ENCODE measurements at places on chromosomes 11 and 22.

DNA sequence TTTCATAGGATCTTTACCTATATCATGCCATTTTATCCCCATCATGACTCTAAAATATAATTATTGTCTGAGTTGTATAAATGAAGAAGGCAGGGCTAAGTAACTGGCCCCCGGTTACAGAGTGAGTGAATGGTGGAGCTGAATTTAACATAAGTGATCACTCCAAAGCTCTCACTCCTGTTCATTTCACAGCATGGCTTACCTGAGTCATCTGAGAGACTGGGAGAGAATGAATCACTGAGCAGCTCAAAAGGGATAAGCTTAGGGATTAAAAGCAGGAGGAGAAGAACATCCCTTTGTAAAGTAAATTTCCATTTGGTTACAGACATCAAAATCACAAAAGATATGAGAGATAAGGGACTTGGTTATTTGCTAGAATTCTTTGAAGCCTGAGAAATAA is 294.0 kb upstream of the CTSC start:
- no peak for DNase-seq

GRCh38 chr11:17601676-17602075 is 54.6 kb downstream of the OTOG start:
- DNase-seq: no peak

GRCh38 chr11:64861227-64861975 is 16.9 kb upstream of the CDC42BPG start:
- no peak for DNase-seq

GRCh38 chr11:73284106-73284505 is 12.0 kb downstream of the P2RY6 start:
- DNase-seq: no peak

GRCh38 chr22:40421941-40422340 is 51.5 kb downstream of the SGSM3 start:
- no peak for DNase-seq

DNA sequence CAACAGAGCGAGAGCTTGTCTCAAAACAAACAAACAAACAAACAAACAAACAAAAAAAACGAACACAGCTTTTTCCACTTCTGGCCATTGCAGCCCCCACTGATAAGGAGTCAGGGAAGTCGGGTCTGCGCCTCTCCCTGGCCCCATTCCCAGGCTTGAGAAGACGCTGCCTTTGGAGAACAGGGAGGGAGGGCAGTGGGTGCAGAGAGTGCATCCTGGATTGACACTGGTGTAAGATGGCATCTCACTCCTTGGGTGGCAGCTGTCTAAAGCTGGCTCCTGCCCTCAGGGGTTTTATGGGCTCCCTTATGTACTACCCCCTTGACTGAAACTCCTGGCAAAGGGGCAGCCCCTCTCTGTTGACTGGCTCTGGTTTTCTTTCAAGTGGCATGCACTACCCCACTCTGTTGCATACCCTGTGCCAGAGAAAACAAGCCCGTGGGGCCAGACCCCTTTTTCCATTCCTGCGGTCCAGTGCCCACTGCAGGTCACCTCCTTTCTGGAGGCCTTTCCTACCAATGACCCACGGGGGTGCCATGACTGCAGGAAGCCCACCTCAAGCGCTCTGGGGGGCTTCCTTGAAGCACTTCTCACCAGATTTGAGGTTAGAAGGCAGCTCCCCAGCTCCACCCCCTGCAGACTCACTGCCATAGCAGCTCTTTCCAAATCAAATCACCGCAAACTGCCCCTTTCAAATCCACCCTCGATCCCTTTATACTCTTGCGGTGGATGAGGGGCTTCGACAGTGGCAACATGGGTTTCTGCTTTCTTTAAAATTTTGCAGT is 12.7 kb downstream of the DRAP1 start:
- DNase-seq: no peak

DNA sequence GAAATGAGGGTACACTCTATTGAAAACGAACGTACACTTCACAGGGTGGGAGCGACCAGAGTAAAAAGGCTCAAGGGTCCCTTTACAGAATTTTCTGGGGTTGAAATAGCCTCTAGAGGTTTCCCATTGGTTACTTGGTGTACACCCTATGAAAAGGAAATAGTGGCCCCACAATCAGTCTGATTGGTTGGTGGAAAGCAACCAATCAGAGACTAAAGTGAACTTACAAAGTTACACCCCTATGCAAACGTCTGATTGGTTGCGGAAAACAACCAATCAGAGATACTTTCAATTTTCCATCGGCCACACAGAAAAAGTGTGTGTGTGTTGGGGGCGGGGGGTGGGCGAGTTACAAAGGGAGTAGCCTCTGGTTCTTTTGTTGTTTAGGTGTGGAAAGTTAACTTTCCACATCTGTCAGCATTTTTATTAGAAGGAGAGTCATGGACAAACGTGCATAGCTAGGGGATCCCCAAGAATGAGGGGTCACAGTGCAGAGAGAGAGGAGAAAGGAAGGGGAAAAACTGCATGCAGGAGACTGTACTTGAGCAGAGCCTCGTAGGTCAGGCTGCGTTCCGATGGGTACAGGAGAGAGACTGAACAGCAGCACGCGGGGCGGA is 1152.1 kb downstream of the TBC1D22A start:
- DNase-seq: no peak

GRCh38 chr11:130891326-130891725 is 25.0 kb downstream of the SNX19 start:
- DNase-seq: no peak

GRCh38 chr22:50418624-50419023 is 56.2 kb downstream of the SBF1 start:
- DNase-seq: no peak

DNA sequence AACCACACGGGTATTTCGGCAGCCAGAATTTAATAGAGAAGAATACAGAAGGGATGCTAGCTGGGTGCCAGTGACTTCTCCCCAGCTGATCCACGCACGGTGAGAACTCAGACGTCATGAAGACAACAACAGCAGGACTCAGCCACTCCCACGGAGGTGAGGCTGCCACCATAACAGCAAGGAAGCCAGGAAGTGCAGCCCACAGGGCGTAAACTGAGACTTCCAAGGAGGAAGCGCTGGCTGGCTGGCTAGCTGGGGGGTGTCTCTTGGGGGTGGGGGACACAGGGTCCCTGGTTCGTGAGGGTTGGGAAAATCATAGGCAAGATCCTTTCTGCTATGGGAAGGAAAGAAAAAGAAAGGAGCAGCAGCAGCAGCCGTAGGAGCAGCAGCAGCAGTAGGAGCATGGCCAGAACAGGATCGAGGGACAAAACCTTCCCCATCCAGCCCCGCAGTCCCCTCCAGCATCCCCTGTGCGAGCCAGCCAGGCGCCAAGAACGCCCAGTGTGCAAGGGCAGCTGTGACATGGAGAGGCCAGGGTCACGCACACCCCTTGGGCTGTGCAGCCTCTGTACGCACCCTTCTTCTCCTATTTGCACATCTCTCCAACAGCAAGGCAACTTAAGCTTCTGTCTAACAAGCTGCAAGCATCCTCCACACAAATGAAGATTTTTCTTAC is 49.6 kb upstream of the SHANK2 start:
- no peak for DNase-seq

DNA sequence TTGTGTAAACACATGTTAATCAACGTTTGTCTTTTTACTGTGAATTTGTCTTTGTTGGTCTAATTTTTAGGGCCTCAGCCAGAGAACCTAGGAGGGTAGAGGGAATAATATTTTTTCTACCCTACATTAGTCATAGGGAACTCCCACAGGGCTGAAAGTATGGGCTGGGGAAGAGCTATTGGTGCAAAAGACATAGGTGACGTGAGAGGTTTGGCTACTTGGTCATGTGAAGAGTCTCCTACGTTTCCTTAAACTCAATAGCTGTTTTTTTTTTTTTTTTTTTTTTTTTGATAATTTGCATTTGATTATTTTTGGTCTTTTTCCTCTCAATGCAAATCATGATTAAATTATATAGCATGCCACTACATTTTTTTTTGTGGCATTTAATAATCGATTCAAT is 15.9 kb upstream of the MMP7 start:
- no peak for DNase-seq

- no peak for DNase-seq
These were observed 14.2 kb downstream of the INCENP start for GRCh38 chr11:62137881-62138629.

DNA sequence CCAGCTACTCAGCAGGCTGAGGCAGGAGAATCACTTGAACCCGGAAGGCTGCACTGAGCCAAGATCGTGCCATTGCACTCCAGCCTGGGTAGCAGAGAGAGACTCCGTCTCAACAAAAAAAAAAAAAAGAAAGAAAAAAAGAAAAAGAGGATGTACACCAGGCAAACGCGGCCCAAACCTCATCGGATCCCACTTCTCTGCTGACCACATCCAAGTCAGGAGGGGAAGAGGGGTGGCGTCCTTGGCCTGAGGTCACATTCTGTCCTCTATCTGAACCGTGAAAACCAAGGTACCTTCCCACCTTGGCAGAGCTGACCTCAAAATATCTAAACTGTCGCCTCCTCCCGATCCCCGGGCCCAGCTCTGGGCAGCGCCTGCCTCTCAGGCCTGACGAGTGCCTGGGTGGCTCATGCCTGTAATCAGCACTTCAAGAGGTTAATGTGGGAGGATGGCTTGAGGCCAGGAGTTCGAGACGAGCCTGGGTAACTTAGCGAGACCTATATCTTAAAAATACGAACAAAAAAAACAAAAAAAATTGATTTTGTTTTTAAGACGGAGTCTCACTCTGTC is 25.1 kb downstream of the RGL4 start:
- no peak for DNase-seq

GRCh38 chr11:126919147-126919823 is 81.3 kb downstream of the KIRREL3 start:
- DNase-seq: no peak

GRCh38 chr11:12245549-12246016 is 131.8 kb upstream of the PARVA start:
- DNase-seq: no peak

GRCh38 chr11:3954448-3955298 is 99.2 kb downstream of the STIM1 start:
- no peak for DNase-seq

DNA sequence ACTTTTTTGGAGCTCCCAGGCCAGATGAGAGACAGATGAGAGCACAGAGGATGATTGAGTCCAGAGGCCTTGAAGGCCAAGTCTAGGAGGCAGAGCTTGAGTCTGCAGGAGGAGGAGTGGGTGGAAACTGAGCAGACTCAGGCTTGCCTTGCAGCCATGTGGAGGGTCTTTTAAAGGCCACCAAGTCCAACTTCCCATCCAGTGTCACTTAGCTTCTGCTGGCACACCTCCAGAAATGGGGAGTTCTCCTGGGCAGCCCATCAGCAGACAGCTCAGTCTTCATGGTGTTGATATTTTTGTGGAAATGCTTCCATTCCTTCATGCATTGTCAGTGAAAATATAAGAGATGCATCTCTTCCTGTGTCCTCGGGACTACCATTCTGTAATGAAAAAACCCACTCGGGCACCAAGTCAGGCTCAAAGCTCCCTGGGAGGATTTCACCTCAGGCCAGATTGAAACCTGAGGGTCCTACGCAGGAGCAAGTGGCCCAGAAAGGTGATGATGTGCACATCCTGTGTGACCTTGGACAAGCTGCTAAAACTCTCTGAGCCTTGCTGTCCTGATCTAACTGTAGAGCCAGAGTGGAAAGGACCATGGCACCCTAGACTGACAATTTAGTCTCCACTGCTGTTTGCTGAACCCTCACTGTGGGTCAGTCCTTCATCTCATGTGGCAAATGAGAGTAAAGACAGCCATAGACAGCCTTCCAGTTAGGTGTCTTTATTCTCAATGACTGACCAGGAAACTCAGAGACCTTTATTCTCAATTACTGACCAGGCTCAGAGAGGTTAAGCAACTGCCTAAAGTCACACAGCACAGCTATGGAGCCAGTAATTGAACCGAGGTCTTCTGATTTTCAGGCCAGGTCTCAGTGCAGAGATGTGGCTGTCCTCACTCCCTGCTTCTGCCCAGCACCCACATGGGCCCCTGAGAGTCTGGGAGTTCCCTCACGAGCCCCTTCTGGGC is 2.9 kb upstream of the LRRC32 start:
- DNase-seq: no peak

- no peak for DNase-seq
These were observed 64.4 kb upstream of the MYEOV start for GRCh38 chr11:69229511-69229910.

DNA sequence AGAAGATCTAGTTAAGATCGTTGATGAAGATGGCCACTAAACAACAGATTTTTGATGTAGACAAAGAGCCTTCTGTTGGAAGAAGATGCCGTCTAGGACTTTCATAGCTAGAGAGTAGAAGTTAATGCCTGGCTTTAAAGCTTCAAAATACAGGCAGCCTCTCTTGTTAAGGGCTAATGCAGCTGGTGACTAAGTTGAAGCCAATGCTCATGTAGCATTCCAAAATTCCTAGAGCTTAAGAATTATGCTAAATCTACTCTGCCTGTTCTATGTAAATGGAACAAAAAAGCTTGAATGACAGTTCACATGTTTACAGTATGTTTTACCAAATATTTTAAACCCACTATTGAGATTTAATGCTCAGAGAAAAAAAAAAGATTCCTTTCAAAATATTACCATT is 492.6 kb downstream of the CNTN5 start:
- no peak for DNase-seq

- no peak for DNase-seq
These were observed 5.8 kb upstream of the RPS6KA4 start for GRCh38 chr11:64352995-64353714.

DNA sequence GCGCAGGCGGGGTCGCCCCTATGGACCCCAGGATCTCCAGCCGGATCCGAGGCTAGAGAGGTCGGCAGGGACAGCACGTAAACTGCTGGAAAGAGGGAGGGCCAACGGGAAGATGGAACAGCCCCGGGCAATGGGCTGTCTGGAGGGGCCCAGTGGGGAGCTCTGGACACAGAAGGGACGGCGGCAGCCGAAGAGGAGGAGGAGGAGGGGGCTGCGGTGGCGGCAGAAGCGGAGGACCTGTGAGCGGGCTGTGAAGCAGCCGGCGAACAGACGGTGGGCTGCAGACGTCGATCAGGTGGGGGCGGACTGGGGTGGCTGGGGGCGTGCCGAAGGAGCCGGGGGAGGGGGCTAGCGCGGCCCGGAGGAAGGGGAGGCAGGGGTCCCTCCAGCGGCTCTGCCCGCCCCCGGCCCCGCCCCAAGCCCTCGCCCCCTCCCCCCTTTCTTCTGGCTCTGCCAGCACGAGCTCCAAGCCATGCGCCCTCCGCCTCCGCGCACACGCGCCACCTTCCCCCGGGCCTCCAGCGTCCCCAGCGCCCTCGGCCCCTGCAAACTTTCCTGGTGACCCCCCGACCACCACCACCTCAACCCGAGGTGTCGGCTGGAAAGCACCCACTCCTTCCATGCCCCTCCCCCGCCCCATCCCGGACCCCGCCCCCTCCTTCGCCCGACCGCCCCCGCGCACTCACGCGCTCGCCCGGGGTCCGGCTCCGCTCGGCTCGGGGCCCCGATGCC is 432 bp downstream of the TNKS1BP1 start:
- no peak for DNase-seq
